Uterus (tissue), 4 donors: ENCODE measurements at places on chromosomes 11 and 22.

- H3K36me3 ChIP-seq = no peaks in the 10 kb centered on the region
- no peak overlapping the region for H3K4me3 ChIP-seq
- no peaks in the 10 kb centered on the region for H3K4me1 ChIP-seq
- DNase-seq = no peak
- no peaks in the 10 kb centered on the region for H3K27me3 ChIP-seq
Measured at GRCh38 chr11:35622070-35622469, 3.8 kb downstream of the FJX1 start.

DNA sequence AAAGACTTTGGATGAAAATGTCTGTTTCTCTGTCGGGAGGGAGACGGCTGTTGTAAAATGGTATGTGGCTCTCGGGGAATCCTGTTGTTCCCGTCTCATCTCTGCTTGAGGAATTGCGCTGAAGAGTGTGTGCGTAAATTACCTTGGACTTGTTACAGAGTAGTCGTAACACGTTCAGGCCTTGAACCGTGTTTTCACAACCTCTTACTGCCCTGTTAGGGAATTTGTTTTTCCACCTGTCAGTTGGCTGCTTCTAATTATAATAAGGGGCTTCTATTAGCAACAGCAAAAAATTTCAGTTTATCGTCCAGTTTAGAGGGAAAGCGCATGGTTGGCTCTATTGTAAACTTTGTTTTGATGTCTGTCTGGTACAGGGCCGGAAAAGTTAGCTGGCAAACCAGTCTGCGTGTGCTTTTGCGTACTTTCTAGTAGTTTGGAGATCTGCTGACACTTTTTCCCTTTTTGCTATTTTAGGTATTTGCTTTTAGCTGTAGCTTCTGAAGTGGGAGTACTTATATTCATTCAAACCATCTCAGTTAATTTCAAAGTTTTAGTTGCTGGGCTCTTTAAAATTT, 1.5 kb downstream of the HIPK3 start:
- H3K27me3 ChIP-seq = no peaks in the 10 kb centered on the region
- peaks cover 6% of the 10 kb centered on the region for H3K4me1 ChIP-seq
- peak overlapping the region; percentile 93 for H3K4me3 ChIP-seq
- peak overlapping the region; percentile 99 for H3K27ac ChIP-seq
- H3K36me3 ChIP-seq = no peaks in the 10 kb centered on the region
- DNase-seq = no peak

DNA sequence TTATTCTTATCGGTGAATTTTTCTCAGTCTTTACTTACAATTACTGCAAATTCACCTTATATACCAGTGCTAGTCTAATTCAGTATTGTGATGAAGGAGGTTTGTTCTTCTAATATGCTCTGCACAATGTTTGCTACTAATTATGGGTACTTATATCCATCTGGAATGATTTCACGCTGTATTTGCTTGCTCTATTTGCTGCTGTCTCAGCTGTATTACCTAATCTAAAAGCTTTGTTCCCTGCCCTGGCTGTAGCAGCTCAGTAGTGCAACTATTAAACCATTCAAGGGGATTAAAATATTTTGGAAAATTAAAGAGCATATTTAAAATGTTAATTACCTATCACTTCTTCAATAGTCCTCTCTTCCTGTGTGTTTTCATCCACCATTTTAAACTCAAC, 375.3 kb downstream of the LUZP2 start:
- no peak for DNase-seq
- H3K36me3 ChIP-seq = no peaks in the 10 kb centered on the region
- no peak overlapping the region for H3K4me3 ChIP-seq
- H3K4me1 ChIP-seq = no peaks in the 10 kb centered on the region
- H3K27me3 ChIP-seq = no peaks in the 10 kb centered on the region

- H3K36me3 ChIP-seq = no peaks in the 10 kb centered on the region
- no peak overlapping the region for H3K4me3 ChIP-seq
- no peaks in the 10 kb centered on the region for H3K4me1 ChIP-seq
- no peak for DNase-seq
- H3K27ac ChIP-seq = no peak overlapping the region
Measured at GRCh38 chr22:49372530-49373288, 455.0 kb downstream of the BRD1 start.

GRCh38 chr22:50018608-50019285, 6.2 kb upstream of the IL17REL start:
- H3K4me3 ChIP-seq = no peak overlapping the region
- H3K4me1 ChIP-seq = no peaks in the 10 kb centered on the region
- H3K27ac ChIP-seq = no peak overlapping the region
- no peak for DNase-seq
- H3K36me3 ChIP-seq = no peaks in the 10 kb centered on the region
- H3K27me3 ChIP-seq = peaks cover 11% of the 10 kb centered on the region

GRCh38 chr11:19646308-19646707, 66.3 kb upstream of the NAV2 start:
- no peaks in the 10 kb centered on the region for H3K36me3 ChIP-seq
- DNase-seq = no peak
- no peak overlapping the region for H3K27ac ChIP-seq
- H3K4me1 ChIP-seq = peaks cover 6% of the 10 kb centered on the region
- H3K4me3 ChIP-seq = no peak overlapping the region
- H3K27me3 ChIP-seq = no peaks in the 10 kb centered on the region

DNA sequence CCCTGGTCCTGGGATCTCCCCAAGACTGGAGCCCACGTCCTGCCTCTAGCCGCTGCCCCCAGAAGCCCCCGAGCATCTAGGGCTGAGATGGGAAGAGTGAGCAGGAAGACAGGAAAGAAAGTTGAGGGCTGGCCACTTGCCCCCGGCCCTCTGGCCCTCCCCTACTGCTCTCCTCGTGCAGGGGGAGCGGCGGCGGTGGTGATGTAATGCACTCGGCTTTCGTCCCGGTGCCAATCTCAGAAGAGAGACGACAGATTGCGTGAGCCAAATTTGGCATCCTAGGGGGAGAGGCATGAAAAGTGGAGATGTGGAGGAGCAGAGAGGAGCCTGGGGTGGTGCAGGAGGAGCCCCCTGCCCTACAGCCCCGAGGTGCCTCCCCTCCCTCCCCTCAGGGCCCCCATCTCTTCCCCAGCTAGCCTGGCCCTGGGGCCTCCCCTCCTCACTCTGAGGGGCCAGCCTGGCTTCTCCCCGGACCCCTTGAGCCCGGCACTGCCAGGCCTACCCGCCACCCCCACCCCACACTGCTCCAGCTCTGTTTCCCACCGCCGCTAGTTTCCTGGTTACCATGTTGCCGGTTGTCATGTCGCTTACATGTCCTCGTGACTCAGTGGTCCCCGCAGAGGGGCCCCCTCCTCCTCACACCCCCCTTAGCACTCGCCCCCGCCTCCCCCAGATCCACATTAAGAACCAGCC, 2.5 kb downstream of the KCNJ4 start:
- H3K27ac ChIP-seq = no peak overlapping the region
- DNase-seq = peak; percentile 47
- peaks cover 13% of the 10 kb centered on the region for H3K27me3 ChIP-seq
- H3K4me1 ChIP-seq = peaks cover 16% of the 10 kb centered on the region
- H3K4me3 ChIP-seq = no peak overlapping the region
- no peaks in the 10 kb centered on the region for H3K36me3 ChIP-seq

GRCh38 chr11:64095273-64095817, 59.6 kb downstream of the FLRT1 start:
- no peaks in the 10 kb centered on the region for H3K36me3 ChIP-seq
- DNase-seq = no peak
- no peak overlapping the region for H3K4me3 ChIP-seq
- H3K27me3 ChIP-seq = no peaks in the 10 kb centered on the region

GRCh38 chr11:2721210-2721916, 21.6 kb upstream of the KCNQ1OT1 start:
- no peaks in the 10 kb centered on the region for H3K36me3 ChIP-seq
- no peaks in the 10 kb centered on the region for H3K27me3 ChIP-seq
- no peak for DNase-seq
- H3K4me3 ChIP-seq = no peak overlapping the region

GRCh38 chr11:18046116-18046777, at the start of gene TPH1:
Gene TPH1, minus strand, starts transcription at chr11:18046269. Its CDS starts 5,507 bp downstream, at chr11:18040762.
- no peaks in the 10 kb centered on the region for H3K4me1 ChIP-seq
- no peak within 1 kb of the TSS for H3K4me3 ChIP-seq
- no peaks in the 10 kb centered on the region for H3K27me3 ChIP-seq
- peak; percentile 18 for DNase-seq

GRCh38 chr22:45645526-45646414, 25.9 kb upstream of the ATXN10 start:
- H3K4me3 ChIP-seq = no peak overlapping the region
- H3K36me3 ChIP-seq = no peaks in the 10 kb centered on the region
- DNase-seq = peak; percentile 46
- H3K27me3 ChIP-seq = no peaks in the 10 kb centered on the region
- H3K4me1 ChIP-seq = no peaks in the 10 kb centered on the region

DNA sequence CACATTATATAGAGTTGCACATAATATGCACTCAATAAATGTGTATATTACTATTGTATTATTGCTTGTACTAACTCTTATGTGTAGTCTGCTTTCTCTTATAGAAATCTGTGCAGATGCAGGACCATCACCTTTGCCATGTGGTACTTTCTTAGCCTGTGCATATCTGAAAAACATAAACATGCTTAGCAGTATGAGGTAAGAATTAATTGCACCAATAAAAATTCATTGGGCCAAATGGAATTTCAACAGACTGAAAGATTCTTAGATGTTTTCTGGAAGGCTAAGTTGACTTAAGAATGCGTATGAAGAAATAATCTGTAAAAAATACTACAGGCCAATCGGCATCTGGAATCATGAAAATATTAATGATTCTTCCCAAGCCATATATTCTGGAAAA, 55.3 kb downstream of the TRPC6 start:
- no peaks in the 10 kb centered on the region for H3K36me3 ChIP-seq
- no peak overlapping the region for H3K4me3 ChIP-seq
- H3K27ac ChIP-seq = no peak overlapping the region

DNA sequence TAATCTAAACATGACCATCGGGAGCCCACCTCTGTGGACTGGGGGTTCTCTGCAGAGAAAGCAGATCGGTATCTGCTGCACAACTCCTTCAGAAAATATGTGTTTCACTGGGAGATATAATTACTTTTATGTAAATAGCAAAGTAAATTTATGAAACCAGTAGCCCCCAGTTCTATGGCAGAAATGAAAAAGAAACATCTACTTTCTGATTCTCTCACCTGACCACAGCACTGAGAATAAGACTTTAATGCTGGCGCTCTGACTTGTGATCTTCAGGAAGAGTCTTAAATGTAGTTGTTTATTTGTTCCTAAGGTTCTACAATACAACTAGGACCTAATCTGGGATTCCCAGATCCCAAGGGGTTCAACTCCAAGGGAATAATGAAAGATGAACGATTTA, 518.0 kb downstream of the DLG2 start:
- H3K4me1 ChIP-seq = no peaks in the 10 kb centered on the region
- no peak overlapping the region for H3K27ac ChIP-seq
- H3K36me3 ChIP-seq = no peaks in the 10 kb centered on the region
- no peaks in the 10 kb centered on the region for H3K27me3 ChIP-seq

GRCh38 chr11:12502046-12502445, 124.7 kb downstream of the PARVA start:
- no peaks in the 10 kb centered on the region for H3K4me1 ChIP-seq
- DNase-seq = no peak
- H3K36me3 ChIP-seq = no peaks in the 10 kb centered on the region
- no peak overlapping the region for H3K4me3 ChIP-seq
- H3K27ac ChIP-seq = peak overlapping the region; percentile 48
- no peaks in the 10 kb centered on the region for H3K27me3 ChIP-seq

GRCh38 chr11:77467233-77467632, 6.7 kb downstream of the PAK1 start:
- no peak overlapping the region for H3K4me3 ChIP-seq
- H3K4me1 ChIP-seq = no peaks in the 10 kb centered on the region
- no peak for DNase-seq
- H3K27me3 ChIP-seq = no peaks in the 10 kb centered on the region

GRCh38 chr11:91365986-91366585, 858.5 kb upstream of the FAT3 start:
- no peaks in the 10 kb centered on the region for H3K4me1 ChIP-seq
- no peak for DNase-seq
- H3K27me3 ChIP-seq = no peaks in the 10 kb centered on the region
- H3K27ac ChIP-seq = no peak overlapping the region
- no peaks in the 10 kb centered on the region for H3K36me3 ChIP-seq

- H3K4me1 ChIP-seq = no peaks in the 10 kb centered on the region
- H3K27me3 ChIP-seq = no peaks in the 10 kb centered on the region
- no peak for DNase-seq
- no peak overlapping the region for H3K4me3 ChIP-seq
- H3K27ac ChIP-seq = no peak overlapping the region
- H3K36me3 ChIP-seq = no peaks in the 10 kb centered on the region
Measured at GRCh38 chr11:125091877-125092664, 19.4 kb downstream of the TMEM218 start.

DNA sequence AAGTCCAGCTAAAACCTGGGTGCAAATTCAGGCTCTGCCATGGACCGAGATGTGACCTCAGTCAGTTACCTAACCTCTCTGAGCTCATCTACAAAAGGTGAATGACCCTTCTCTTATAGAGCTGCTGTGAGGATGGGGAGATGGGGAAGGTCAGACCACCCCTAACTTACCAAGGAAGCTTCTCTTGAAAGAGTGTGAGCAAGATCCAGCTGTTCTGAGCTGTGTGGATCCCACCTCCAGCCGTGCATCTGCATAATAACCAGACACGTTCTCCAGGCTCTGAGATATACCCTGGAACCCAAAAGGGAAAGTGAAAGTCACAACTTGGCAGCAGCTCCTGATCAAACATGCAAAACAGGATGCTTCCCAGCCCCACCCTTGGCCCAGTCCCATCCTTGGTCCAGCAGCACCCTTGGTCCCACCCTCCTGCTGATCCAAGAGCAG, at the start of gene APOL3:
Gene APOL3, minus strand, starts transcription at position 257 of the 444 bp plus-strand sequence. CDS start 11,700 bp downstream, outside the sequence.
- DNase-seq = peak; percentile 88
- no peaks in the 10 kb centered on the region for H3K27me3 ChIP-seq
- no peaks in the 10 kb centered on the region for H3K4me1 ChIP-seq
- H3K4me3 ChIP-seq = peak within 1 kb of the TSS; percentile 26
- peak within 1 kb of the TSS; percentile 98 for H3K27ac ChIP-seq

DNA sequence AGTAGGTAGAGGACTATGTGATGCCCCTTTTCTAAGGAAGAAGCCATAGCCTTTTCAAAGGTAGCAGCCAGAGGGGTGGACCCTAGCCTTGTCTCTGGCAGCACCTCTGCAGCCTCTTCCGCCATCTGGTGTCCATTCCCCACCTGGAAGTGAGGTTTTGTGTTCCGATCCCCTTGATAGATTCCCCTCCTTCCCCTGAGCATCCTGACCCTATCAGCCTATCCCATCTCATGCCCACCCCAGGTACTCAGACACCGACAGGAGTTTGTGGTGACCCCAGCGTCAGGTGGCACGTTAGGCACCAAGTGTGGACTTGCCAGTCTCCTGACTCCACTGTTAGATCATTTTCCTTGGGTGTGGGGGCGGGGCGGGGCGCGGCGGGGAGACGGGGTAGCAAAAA, 398 bp upstream of the FAM89B start:
- H3K36me3 ChIP-seq = no peaks in the 10 kb centered on the region
- H3K4me1 ChIP-seq = peaks cover 42% of the 10 kb centered on the region
- H3K27me3 ChIP-seq = no peaks in the 10 kb centered on the region
- DNase-seq = no peak
- peak overlapping the region; percentile 84 for H3K27ac ChIP-seq
- peak overlapping the region; percentile 70 for H3K4me3 ChIP-seq

- no peaks in the 10 kb centered on the region for H3K4me1 ChIP-seq
- no peak overlapping the region for H3K27ac ChIP-seq
- no peak overlapping the region for H3K4me3 ChIP-seq
- no peaks in the 10 kb centered on the region for H3K27me3 ChIP-seq
Measured at GRCh38 chr11:121931121-121931520, 184.9 kb downstream of the BLID start.
